Stimulated activated CD4-positive, alpha-beta T cell treated with anti-CD3 and anti-CD28 coated beads, Interleukin-12 subunit alpha, Interleukin-12 subunit beta, amount 100 ng/mL, for 48 hours (primary cell): ENCODE measurements at places on chromosomes 2 and 18.

DNA sequence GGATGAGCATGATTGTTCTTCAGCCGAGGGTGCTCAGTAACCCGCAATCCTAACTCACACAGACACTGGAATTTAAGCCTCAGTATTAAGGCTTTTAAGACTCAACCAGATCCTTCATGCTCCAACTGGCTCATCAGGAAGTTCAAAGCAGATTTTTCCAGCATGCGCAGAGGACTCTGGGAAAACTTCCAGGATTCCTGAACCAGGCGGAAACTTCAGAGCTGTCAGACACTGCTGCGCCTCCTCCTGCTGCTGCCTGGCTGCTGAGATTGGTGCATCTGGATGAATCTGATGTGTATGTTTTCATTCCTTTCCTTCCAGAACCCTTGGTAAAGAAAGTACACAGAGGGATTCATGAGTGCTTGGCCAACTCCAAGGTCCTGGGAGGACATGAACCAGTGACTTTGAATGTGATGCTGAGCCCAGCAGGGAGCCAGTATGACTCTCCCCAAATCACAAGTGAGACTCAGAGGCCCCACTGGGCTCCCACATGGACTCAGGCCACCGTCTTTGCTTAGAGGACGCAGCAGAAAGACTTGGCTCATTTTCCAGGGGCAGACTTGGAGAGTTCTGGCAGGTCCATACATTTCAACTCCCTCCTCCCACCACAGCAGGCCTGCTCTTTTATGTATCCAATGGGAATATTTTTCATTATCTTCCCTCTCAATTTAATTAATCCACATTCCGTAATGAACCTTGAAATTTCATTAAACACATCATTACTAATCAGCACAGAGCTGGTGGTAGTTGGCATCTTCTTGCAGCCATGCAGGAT is 143.5 kb upstream of the HDAC4 start:
- no peak for DNase-seq

DNA sequence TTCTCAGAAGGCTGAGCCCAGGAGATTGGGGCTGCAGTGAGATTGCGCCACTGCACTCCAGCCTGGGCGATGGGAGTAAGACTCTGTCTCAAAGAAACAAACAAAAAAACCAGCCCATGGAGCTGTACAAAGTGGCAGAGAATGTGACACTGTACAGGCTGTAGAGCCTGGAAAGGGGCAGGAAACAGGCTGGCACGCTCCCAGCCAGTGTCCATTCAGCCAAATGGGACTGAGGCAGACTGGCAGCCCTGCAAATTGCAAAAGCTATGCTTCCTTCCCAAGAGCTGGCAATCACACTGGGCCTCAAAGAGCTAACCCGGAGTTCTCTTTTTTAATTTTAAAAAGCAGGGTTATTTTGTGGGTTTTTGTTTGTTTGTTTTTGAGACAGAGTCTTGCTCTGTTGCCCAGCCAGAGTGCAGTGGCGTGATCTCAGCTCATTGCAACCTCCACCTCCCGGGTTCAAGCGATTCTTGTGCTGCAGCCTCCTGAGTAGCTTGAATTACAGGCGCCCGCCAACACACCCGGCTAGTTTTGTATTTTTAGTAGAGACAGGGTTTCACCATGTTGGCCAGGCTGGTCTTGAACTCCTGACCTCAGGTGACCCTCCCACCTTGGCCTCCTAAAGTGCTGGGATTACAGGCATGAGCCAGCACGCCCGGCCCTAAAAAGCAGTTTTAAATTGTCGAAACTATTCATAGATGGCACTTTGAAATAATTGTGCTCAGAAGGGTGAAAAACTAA is 42.8 kb downstream of the SCRN3 start:
- no peak for DNase-seq

DNA sequence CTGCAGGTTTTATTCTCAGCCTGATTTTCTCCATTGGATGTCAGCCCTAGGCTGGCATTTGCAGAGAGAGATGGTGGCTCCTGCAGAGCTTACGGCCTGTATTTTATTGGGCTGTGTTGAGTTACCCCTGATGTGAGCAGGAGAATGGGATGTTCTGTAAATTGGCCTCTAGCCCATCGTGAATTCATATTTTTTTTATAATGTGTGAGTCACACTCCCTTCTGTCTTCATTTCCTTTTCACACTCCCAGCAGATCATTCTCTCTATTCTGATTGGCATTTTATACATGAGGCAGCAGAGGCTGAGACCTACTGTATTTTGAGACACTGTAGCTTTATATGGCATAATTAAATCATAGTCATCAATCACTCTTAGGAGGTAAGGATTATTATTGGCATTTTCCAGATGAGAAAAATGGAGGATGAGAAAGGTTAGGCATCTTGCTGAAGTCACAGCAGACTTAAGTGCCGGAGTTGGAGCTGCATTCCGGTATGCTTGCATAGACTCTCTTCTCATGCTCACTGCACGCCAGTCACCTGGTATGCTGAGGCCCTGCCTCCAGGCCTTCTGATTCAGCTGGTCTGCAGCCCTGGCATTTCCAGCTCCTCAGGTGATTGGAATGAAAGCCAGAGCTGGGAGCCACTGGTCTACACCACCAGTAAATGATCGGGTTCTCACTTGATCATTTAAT is 142.4 kb downstream of the NEDD4L start:
- DNase-seq, result no peak

GRCh38 chr2:11578081-11578948 is 44.5 kb downstream of the GREB1 start:
- no peak for DNase-seq

- DNase-seq, result no peak
Measured at GRCh38 chr2:3628800-3629199, 29.2 kb upstream of the ALLC start.

- DNase-seq, result no peak
Measured at GRCh38 chr2:197092431-197092830, 165.9 kb upstream of the PGAP1 start.

DNA sequence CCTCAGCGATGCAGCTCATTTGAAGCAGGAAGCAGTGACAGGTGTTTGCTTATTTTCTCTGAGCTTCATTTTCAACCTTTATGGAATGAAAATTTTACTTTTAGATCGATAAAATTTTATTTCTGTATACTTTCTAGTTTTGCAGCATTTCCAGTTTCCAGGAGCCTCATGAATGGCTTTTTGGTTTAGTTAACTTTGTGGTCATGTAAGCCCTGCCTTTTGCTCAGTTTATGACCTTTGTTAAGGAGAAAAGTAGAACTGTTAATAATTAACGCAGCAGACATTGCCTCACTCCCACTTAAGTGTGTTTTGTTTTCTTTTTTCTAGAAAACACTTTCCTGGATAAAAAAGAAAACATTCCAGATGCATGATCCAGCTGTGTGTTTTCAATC is 4.4 kb upstream of the FARP2 start:
- DNase-seq, result no peak

DNA sequence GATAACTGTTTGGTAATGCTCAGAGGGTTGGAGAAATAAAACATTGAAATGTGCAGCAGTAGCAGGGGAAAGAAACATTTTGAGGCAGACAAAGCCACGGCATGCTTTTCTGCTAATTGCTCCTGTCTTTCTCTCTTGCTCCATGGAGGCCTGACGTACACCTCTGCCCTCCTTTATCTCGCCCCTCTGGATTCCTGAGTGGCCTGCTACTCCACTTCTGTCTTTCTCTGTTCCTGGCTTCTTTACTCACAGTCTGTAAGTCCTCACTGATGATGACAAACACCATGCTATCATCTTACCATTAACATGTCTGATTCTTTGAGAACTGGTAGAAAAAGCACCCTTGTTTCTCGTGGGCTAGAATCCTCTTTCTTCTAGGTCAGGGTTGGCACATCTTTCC is 392.9 kb downstream of the MEIS1 start:
- DNase-seq, result no peak

GRCh38 chr2:33336036-33336625 is 140.3 kb upstream of the RASGRP3 start:
- DNase-seq, result no peak

GRCh38 chr18:51852681-51853080 is 487.3 kb upstream of the DCC start:
- no peak for DNase-seq

DNA sequence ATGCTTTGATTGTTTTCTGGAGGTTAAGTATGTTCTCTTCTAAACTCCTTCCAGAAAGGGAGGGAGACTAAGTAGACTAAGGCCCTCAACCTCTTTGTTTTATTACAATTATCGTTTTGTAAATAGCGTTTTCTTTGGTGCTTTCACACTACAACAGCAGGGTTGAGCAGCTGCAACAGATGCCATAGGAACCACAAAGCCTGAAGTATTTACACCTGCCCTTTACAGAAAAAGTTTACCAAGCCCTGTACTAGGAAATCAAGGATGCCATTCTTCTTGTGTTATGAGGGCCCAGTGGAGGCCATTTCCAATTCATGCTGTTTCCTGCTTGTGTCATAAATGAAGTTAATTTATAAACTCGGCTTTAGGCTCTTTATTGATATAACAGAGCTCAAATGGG is 914.8 kb downstream of the DCDC2C start:
- no peak for DNase-seq

DNA sequence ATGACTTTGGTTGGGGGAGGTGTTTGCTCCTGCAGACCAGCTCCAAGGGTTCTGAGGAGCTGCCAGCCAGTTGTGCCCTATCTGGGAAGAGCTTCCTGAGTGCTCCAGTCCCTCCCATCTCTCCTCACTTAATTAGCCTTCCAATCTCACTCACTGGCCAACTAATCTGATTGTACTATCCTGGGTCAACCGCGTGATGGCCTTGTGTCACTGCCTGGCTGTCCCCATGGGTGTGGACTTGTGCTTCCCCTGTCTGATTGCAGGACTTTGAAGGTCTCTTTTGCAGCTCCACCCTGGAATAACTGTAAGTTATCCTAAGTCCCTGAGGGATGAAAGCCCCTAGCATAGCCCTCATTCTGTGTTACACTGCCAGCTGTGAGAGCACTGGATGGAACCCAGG is 65.0 kb downstream of the SLC4A5 start:
- no peak for DNase-seq

DNA sequence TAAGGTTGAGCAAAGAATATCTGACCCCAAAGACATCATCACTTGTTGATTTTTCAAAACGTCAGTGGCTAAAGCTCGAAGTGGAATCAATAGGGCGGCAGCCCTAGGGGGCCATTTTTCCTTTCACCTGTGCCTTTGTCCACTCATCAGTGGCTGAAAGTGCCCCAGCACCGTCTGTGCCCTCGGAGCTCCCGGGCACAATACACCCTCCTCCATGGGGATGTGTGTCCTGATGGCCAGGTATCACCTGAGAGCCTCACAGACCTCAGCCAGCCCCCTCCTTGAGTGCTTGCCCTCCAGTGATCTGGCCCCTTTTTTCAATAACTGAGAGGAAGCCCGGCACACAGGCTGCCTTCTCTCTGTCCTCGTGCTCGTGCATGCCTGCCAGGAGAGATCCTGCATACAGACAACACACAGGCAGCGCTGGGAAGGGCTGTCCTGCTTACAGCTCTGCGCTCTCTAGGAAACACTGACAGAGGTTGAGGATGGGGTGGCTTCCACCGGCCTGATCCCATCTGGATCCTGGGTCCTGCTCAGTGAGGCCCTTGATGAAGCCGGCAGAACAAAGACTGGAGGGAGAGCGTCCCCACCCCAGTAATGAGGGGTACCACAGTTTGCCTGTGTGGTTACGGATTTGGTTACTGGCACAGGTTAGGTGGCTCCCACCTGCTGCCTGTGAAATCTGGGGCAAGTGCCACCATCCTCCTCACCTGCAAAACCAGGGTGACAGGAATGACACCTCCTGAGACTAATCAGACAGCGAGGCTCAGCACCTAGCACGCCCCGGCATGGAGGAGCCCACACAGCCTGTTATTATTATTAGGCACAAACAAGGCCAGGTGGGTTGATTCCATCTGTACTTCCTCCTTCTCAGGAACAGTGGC is 197.5 kb upstream of the RAB6C start:
- DNase-seq, result no peak
